CD8-positive, alpha-beta memory T cell (primary cell): ENCODE measurements at places on chromosomes 12 and 14. TPM values are rescaled to one million over a fixed set of nuclear protein-coding genes. Genes with fewer than 3 reads are reported as not detected.

Gene TAS2R10
- total RNA-seq, result 0.28 TPM

Gene PZP
- not detected for total RNA-seq

Gene FLRT2
- total RNA-seq, result not detected

Gene SSTR1
- total RNA-seq, result not detected

Gene ANKRD52
- 69.9 TPM for total RNA-seq

Gene BLOC1S1
- total RNA-seq, result 110 TPM

Gene SBNO1
- total RNA-seq, result 52.1 TPM

Gene NFE2
- total RNA-seq, result not detected

Gene KRT2
- total RNA-seq, result not detected

- H3K4me3 ChIP-seq, result no peak overlapping the region
- no peaks in the 10 kb centered on the region for H3K36me3 ChIP-seq
- H3K27ac ChIP-seq, result no peak overlapping the region
- H3K4me1 ChIP-seq, result no peaks in the 10 kb centered on the region
- DNase-seq, result no peak
These were observed 164.4 kb upstream of the GSC start for GRCh38 chr14:94934276-94934810.

DNA sequence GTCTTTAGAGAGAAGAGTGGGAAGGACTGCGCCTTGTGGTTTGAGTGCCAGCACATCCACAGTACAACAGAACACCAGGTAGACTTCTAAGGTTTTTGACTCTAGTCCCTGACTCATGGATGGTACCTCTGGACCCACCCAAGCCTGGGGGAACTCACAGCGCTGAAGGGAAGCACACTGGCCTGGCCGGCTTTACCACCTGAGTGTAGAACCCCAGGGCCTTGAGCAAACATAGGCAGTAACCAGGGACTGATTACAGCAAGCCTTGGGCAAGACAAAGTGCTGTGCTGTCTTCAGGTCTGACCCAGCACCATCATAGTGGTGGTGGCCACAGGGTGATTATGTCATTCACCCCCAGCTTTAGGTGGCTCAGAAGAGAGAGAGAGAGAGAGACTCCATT lies 17.2 kb downstream of the EML5 start:
- no peaks in the 10 kb centered on the region for H3K27me3 ChIP-seq
- H3K27ac ChIP-seq, result no peak overlapping the region
- H3K4me1 ChIP-seq, result no peaks in the 10 kb centered on the region
- no peak overlapping the region for H3K4me3 ChIP-seq
- no peaks in the 10 kb centered on the region for H3K36me3 ChIP-seq

DNA sequence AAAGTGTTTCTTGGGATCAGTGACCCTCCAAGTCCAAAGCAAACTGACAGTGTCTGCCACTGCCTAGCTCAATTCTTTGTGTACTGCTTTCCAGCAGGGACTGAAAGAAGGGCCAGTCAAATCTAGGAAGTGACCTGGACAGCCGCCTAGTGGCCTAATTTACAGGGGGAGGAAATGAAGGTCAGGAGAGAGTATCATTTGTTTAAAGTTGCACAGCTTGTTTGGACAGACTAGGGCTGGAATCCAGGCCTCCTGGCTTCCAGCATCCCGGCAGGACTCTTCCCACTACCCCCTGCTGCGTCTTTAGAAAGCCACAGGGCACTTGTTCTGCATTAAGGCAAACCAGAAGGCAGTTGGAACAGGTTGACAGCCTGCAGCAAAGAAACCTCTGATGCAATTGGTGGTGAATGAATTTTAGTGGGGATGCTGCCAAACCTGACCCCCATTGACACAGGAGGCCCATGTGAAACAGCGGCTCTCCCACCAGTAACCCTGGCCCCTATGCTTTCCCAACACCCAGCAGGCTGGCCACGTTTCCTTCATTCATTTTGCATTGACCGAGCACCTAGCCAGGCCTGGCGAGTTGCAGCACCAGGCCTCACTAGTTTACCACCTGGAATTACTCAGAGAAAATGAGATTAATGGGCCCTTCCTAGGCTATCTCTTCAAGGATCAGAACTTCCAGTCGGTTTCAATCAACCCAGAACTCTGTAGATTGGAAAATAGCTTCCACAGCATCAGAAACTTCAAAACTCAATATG lies 28.2 kb downstream of the GALNT16 start:
- H3K36me3 ChIP-seq, result no peaks in the 10 kb centered on the region
- H3K4me3 ChIP-seq, result no peak overlapping the region
- no peaks in the 10 kb centered on the region for H3K27me3 ChIP-seq
- no peaks in the 10 kb centered on the region for H3K4me1 ChIP-seq
- no peak overlapping the region for H3K27ac ChIP-seq

- H3K4me1 ChIP-seq, result peaks cover 80% of the 10 kb centered on the region
- peak overlapping the region; percentile 41 for H3K27ac ChIP-seq
- H3K4me3 ChIP-seq, result peak overlapping the region; percentile 91
- H3K27me3 ChIP-seq, result no peaks in the 10 kb centered on the region
These were observed 3.9 kb downstream of the TNFRSF1A start for GRCh38 chr12:6337958-6338433.

DNA sequence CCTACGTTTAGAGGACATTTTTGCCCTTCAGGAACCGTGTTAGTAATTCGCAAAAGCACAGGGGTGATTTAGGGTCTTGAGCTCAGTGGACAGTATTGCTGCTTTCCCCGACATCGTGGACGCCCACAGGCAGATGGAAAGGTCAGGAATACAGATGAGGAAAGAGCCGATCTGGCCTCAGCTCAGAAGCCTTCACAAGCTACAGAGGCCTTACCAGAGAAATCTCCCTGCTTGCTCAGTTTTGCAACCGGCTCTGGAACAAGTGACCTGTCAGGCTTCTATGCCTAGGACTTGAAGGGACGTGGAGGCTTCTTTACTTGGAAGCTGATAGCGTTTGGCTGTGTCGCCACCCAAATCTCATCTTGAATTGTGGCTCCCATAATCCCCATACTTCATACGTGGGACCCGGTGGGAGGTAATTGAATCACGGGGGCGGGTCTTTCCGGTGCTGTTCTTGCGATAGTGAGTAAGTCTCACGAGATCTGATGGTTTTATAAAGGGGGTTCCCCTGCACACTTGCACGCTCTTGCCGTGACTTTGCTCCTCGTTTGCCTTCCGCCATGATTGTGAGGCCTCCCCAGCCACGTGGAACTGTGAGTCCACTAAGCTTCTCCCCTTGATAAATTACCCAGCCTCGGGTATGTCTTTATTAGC lies 332.5 kb downstream of the MED13L start:
- H3K27ac ChIP-seq, result no peak overlapping the region
- no peaks in the 10 kb centered on the region for H3K36me3 ChIP-seq
- H3K27me3 ChIP-seq, result no peaks in the 10 kb centered on the region
- DNase-seq, result no peak

DNA sequence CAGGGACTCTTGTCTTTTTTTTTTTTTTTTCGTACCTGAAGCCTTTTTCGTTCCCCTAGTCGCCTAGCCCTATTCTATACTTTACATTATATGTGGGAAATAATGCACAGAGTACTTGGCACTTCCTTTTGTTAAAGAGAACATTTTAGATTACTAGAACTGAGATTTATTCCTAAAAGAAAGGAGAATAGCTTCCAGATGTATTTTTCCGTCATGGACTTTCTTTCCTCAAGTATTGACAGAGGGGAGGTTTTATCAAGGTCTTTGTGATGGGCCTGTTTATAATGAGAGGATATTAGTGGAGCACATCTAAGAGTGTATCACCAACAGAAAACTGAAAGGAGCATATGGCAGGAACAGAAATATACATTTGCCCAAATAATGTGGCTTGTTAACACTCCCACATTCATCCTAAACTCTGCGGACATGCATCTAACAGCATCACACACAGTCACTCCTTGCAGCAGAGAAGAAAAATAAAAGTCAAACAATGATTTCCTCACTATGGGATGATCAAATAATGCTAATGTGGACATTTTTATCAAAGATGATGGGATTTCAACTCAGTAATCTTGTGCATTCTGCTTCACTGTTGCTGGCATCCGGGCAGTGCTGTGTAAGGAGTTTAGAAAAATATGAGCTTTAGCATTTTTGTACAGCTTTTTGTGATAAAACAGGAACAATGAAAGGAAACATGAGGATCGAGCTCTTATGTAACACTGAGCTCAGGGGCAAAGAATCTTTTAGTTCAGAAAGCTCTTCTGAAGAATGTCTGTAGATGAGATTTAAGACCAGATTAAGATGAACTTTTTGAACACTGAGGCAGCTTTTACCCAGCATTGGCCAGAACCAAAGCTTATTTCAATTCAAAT lies 183.1 kb downstream of the EGLN3 start:
- no peaks in the 10 kb centered on the region for H3K27me3 ChIP-seq
- H3K36me3 ChIP-seq, result no peaks in the 10 kb centered on the region
- H3K4me3 ChIP-seq, result no peak overlapping the region
- DNase-seq, result no peak

GRCh38 chr12:30988646-30989286 lies 62.2 kb downstream of the TSPAN11 start:
- no peaks in the 10 kb centered on the region for H3K27me3 ChIP-seq
- no peaks in the 10 kb centered on the region for H3K36me3 ChIP-seq
- no peak for DNase-seq
- H3K4me1 ChIP-seq, result no peaks in the 10 kb centered on the region

DNA sequence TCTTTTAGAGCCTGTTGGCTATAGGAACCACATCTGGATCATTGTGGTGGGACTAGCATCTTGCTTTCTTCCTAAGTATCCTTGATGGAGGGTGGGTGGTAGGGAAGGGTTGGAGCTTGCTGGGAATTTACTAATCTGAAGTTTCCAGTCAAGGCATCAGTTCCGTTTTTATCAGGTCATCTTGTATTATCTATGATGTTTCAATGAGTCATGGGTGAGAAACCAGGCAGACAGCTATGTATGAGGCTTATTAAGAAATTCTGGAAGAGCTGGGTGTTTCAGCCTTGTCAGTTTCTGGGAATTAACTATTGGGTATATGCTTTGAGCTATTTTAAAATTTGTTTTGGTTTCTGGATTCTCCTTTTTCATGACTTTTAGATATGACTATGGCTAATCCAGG lies 11.3 kb downstream of the TSFM start:
- peaks cover 20% of the 10 kb centered on the region for H3K36me3 ChIP-seq
- no peaks in the 10 kb centered on the region for H3K4me1 ChIP-seq
- H3K4me3 ChIP-seq, result no peak overlapping the region
- DNase-seq, result no peak
- no peaks in the 10 kb centered on the region for H3K27me3 ChIP-seq
- H3K27ac ChIP-seq, result no peak overlapping the region

GRCh38 chr12:87305481-87305880 lies 723.7 kb downstream of the C12orf50 start:
- no peak for DNase-seq
- no peak overlapping the region for H3K4me3 ChIP-seq

DNA sequence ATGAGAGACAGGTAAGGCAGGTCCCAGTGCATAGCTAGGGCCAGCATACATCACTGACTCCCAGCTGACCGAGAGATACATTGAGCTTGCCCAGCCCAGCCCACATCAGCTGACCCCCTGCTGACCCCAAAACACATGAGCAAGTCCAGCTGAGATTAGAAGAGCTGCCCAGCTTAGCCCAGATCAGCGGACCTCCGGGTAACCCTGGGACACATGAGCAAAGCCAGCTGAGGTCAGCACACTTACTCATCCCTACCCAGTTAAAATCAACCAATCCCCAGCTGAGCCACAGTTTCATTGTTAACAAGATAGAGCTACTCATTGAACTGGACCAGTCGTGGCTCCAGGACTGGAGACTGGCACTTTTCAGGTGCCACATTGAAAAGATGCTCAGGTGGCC lies 21.8 kb upstream of the FBXO34 start:
- no peaks in the 10 kb centered on the region for H3K36me3 ChIP-seq
- no peak overlapping the region for H3K27ac ChIP-seq

- DNase-seq, result no peak
- no peak overlapping the region for H3K4me3 ChIP-seq
- no peak overlapping the region for H3K27ac ChIP-seq
- no peaks in the 10 kb centered on the region for H3K36me3 ChIP-seq
- H3K27me3 ChIP-seq, result no peaks in the 10 kb centered on the region
- no peaks in the 10 kb centered on the region for H3K4me1 ChIP-seq
These were observed 188.8 kb downstream of the ESRRB start for GRCh38 chr14:76564471-76565422.

- H3K27me3 ChIP-seq, result no peaks in the 10 kb centered on the region
- no peak for DNase-seq
- H3K4me1 ChIP-seq, result peaks cover 3% of the 10 kb centered on the region
- H3K36me3 ChIP-seq, result no peaks in the 10 kb centered on the region
- no peak overlapping the region for H3K4me3 ChIP-seq
- H3K27ac ChIP-seq, result no peak overlapping the region
These were observed 6.3 kb downstream of the CIPC start for GRCh38 chr14:77104393-77104792.

DNA sequence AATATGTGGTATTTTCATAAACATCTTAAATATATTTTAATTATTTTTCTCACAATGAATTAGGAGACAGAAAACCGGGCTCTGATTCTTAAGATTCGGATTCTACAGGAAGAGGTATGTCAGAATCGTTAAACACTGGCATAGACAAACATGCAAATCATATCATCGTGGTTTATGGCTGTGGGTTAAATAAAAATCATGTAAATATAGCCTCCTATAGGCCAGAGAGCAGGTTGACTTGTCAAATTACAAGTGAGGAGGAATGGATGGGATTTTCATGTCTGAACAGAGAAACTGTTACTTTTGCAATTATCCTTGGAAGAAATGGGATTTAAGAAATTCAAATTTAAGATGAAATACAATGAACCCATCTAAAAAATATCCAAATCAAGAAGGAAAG lies 74.9 kb upstream of the BCAT1 start:
- no peak overlapping the region for H3K27ac ChIP-seq
- H3K4me3 ChIP-seq, result no peak overlapping the region
- H3K27me3 ChIP-seq, result no peaks in the 10 kb centered on the region

DNA sequence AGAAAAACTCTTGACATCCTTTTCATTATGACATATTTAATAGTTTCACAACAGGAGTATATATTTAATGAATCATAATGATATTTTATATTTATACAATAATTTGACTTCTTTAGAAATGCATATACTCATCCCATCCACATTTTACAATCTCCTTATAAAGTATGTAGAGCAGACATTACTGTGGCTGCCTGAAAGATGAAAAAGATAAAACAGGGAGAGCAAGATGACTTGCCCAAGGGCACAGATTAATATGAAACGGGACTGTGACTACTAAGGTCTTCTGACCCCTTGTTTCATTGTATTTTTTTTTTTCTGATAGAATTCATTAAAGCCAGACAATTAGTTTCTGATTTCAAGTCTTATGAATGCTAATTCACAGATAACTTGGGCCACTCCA lies 293.6 kb downstream of the SOX5 start:
- H3K27me3 ChIP-seq, result no peaks in the 10 kb centered on the region
- no peak overlapping the region for H3K27ac ChIP-seq
- no peaks in the 10 kb centered on the region for H3K36me3 ChIP-seq
- no peak overlapping the region for H3K4me3 ChIP-seq

DNA sequence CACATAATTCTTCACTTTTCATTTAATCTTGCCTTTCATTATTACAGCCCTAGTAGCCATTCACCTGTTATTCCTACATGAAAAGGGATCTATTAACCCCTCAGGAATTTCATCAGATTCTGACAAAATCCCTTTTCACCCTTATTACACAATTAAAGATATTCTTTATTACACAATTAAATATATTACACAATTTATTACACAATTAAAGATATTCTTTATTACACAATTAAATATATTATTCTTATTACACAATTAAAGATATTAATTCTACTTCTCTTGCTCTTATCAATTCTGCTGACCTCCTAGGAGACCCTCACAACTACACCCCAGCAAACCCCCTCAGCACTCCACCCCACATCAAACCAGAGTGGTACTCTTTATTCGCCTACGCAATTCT lies 77.1 kb downstream of the SINHCAF start:
- H3K4me3 ChIP-seq, result no peak overlapping the region
- H3K4me1 ChIP-seq, result no peaks in the 10 kb centered on the region
- no peak for DNase-seq
- no peaks in the 10 kb centered on the region for H3K36me3 ChIP-seq
- H3K27me3 ChIP-seq, result no peaks in the 10 kb centered on the region
